ENCODE measurements at places on chromosomes 16 and 17.

DNA sequence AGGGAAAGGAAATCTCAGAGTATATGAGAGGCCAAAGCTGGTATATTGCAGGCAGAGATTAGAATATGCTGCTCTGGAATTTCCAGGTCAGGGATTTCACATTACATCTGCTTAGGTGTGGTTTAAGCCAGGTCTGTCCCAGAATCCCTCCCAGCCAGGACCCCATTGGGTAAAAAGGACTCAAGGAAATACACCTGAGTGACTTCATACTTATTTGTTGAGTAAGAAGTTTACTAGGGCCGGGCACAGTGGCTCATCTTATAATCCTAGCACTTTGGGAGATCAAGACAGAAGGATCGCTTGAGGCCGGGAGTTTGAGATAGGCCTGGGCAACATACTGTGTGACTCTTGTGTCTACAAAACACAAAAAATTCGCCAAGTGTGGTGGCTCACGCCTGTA is 7.2 kb downstream of the PIPOX start:
- no peaks in the 10 kb centered on the region for H3K27me3 ChIP-seq
- no peaks in the 10 kb centered on the region for H3K4me1 ChIP-seq
- DNase-seq: no peak
- H3K27ac ChIP-seq: no peak overlapping the region
- peaks cover 2% of the 10 kb centered on the region for H3K36me3 ChIP-seq
- H3K4me3 ChIP-seq: no peak overlapping the region

DNA sequence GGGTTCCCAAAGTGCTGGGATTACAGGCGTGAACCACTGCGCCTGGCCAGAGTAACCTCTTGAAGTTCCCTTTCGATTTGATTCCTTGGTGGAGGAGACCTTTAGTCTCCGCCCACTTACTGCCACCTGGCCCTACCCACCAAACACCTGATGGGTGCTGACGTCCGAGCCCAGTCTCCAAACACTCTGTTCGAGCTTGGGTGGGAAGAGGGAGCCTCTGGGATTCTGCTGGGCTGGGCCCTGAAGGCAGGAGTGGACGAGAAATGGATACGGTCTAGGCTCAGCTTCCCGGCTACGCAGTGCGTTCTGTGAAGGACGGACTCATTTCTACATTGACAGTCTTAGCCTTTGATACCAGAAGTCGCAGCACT is 870 bp upstream of the ITGA3 start:
- peak; percentile 69 for DNase-seq
- no peaks in the 10 kb centered on the region for H3K36me3 ChIP-seq
- H3K27ac ChIP-seq: peak overlapping the region; percentile 91
- H3K27me3 ChIP-seq: no peaks in the 10 kb centered on the region
- peak overlapping the region; percentile 81 for H3K4me3 ChIP-seq
- H3K4me1 ChIP-seq: peaks cover 10% of the 10 kb centered on the region

DNA sequence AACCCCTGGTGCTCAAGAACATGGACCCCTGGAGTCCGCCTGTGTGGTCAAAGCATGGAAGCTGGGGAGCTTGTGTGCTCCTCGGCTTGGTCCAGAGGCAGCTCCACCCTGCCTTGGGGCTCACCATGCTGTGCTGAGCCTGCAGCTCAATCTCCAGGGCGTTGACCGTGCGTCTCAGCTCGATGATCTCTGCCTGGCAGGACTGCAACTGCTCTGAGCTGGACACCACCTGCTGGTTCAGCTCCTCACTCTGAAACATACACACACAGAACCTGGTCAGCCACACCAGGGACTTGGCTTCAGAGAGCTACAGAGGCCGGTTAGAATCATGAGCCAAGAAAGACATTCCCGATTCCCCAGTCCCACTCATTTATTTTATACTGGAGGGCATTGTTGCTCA is 2.7 kb downstream of the KRT35 start:
- H3K27ac ChIP-seq: no peak overlapping the region
- H3K4me3 ChIP-seq: no peak overlapping the region
- no peaks in the 10 kb centered on the region for H3K27me3 ChIP-seq
- no peak for DNase-seq

- H3K27me3 ChIP-seq: no peaks in the 10 kb centered on the region
- H3K36me3 ChIP-seq: no peaks in the 10 kb centered on the region
- H3K27ac ChIP-seq: no peak overlapping the region
- H3K4me1 ChIP-seq: peaks cover 18% of the 10 kb centered on the region
Measured at GRCh38 chr17:75753514-75754377, 11.2 kb downstream of the GALK1 start.

DNA sequence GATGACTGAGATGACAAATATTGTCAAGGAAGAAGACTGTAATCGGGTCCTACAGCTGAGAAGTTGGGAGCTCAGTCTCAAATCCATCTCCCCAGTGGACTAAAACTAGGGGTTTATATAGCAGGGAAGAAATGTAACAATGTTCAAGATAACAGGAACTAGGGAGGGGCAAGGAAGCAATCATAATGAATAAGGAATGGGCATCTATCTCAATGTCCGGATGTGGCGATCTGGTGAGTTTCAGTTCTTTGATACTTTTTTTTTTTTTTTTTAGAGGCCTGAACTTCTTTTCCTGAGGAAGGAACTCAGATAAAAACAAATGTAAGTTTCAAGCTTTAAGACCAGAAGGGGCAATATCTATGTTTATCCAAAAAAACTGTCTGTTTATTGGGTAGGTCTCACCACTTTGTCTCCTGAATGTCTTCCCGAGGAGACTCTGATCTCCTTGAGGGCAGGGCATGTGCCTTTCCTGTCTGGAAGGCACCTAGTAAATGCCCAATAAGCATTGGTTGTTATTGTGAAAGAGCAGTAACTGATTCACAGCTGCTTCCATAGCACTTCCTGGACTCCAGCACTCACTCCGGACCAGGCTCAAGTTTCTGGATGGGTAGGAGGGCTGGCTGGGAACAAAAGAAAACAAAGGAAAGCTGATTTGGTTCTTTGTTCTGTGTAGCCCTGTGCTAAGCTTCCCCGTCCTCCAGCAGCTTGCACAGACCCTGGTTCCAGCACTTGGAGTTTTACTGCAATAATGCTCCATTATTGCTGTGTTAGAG is 51.9 kb downstream of the MEOX1 start:
- no peaks in the 10 kb centered on the region for H3K36me3 ChIP-seq
- DNase-seq: no peak
- no peak overlapping the region for H3K27ac ChIP-seq
- H3K27me3 ChIP-seq: no peaks in the 10 kb centered on the region

DNA sequence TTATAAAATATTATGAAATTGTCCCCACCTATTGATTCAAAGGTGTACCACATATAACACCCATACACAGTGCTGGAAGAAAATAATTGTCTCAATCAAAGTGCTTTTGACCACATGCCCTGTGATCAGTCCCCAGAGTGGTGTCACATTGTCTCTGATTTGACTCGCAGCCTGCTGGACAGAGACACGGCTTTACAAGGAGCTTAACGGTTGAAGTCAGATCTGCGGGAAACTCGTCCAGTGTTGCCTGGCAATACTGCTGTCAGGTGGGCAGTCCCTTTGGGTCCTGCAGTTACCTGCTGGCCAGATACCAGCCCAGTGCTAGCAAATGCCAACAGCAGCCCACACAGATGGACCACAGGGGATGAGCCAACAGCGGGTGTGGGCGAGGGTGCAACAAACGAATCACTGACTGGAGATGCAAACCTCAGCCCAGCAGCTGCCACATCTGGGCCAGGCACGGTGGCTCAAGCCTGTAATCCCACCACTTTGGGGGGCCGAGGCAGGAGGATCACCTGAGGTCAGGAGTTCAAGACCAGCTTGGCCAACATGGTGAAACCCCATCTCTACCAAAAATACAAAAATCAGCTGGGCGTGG is 26.2 kb upstream of the SSTR2 start:
- no peaks in the 10 kb centered on the region for H3K36me3 ChIP-seq
- no peaks in the 10 kb centered on the region for H3K27me3 ChIP-seq
- H3K4me3 ChIP-seq: no peak overlapping the region
- no peak for DNase-seq

GRCh38 chr17:74864866-74865395 is 5.2 kb upstream of the GRIN2C start:
- H3K4me3 ChIP-seq: no peak overlapping the region
- peaks cover 3% of the 10 kb centered on the region for H3K27me3 ChIP-seq
- no peak overlapping the region for H3K27ac ChIP-seq
- H3K36me3 ChIP-seq: no peaks in the 10 kb centered on the region

DNA sequence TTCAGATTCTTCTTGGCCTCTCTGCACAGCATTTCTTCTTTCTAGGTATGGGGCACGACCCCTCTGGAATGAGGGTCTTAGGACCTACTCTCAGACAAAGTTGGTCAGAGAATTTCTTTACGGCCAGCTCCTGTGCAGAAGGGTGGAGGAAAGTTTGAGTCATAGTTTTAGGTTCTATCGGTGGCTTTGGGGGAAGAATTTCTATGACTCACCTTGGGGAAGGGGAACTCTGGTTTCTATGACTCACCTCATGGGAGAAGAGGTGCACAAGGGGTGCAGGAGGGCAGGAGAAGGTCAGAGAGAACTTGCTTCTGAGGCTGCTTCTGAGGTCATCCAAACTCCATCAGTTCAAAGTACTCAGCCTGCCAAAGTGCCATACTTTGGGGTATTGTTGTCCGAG is 2.5 kb upstream of the ABCC12 start:
- no peak overlapping the region for H3K27ac ChIP-seq
- no peaks in the 10 kb centered on the region for H3K4me1 ChIP-seq

GRCh38 chr16:11004351-11004750 is 60.0 kb downstream of the CLEC16A start:
- no peak overlapping the region for H3K4me3 ChIP-seq
- DNase-seq: no peak
- no peaks in the 10 kb centered on the region for H3K4me1 ChIP-seq
- no peak overlapping the region for H3K27ac ChIP-seq
- no peaks in the 10 kb centered on the region for H3K36me3 ChIP-seq

- no peaks in the 10 kb centered on the region for H3K27me3 ChIP-seq
- H3K4me3 ChIP-seq: no peak overlapping the region
- no peak for DNase-seq
- no peak overlapping the region for H3K27ac ChIP-seq
- peaks cover 34% of the 10 kb centered on the region for H3K36me3 ChIP-seq
- no peaks in the 10 kb centered on the region for H3K4me1 ChIP-seq
Measured at GRCh38 chr17:36578671-36579070, 13.0 kb upstream of the DHRS11 start.

DNA sequence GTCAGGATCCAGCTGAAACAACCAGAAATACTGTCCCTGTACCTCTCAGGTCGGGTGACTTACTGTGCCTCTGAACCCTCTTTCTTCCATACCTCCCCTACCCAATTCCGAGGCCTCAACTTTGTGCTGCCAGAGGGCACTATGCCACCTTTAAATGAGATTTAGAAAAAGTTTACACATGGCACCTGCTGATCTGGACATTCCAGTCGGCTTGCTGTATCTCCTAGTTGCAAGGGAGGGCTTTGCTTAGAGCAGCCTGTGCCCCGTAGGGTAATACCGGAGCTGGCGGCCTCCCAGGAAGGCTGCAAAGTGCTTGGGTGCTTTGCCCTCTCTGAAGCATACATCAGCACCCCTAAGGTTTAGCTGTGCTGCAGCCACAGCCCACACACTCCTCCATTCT is 306.0 kb upstream of the RBFOX1 start:
- no peaks in the 10 kb centered on the region for H3K27me3 ChIP-seq
- H3K27ac ChIP-seq: no peak overlapping the region
- no peak for DNase-seq
- no peak overlapping the region for H3K4me3 ChIP-seq

DNA sequence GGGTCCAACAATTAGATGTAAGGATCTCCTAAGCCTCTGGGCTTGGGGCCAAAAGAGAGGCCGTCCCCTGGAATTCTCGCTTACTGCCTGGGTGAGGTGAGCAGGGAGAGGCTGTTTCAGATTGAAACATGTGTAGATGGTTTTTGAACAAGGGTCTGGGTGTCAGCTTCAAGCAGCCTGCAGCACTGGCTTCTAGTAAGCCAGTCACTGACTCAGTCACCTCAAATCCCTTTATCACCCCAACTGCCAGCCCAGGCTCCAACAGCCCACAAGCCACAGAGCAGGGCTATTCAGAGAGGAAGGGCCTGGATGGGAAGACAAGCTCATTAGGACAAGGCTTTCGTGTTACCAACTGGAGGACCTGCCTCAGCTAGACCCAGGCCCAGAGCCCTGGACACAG is 180.2 kb downstream of the CCT6B start:
- no peaks in the 10 kb centered on the region for H3K36me3 ChIP-seq
- H3K4me3 ChIP-seq: no peak overlapping the region
- H3K27ac ChIP-seq: no peak overlapping the region
- DNase-seq: no peak

DNA sequence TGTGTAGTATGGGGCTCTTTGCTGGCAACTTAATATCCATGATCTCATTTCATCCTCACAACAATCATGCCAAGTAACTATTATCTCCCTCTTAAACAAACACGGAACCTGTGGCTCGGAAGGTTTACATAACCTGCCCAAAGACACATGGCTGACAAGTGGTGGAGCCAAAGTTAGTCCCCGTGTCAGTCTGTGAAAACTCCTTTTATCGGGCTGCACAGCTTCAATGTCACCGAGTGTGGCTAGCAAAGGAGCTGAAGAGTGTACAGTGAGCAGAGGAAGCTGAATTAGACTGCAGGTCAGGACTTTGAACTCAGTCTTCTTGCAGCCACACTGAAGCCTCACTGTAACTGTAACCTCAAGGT is 80.3 kb downstream of the PARN start:
- H3K4me1 ChIP-seq: no peaks in the 10 kb centered on the region
- H3K27me3 ChIP-seq: no peaks in the 10 kb centered on the region
- H3K4me3 ChIP-seq: no peak overlapping the region
- DNase-seq: no peak

DNA sequence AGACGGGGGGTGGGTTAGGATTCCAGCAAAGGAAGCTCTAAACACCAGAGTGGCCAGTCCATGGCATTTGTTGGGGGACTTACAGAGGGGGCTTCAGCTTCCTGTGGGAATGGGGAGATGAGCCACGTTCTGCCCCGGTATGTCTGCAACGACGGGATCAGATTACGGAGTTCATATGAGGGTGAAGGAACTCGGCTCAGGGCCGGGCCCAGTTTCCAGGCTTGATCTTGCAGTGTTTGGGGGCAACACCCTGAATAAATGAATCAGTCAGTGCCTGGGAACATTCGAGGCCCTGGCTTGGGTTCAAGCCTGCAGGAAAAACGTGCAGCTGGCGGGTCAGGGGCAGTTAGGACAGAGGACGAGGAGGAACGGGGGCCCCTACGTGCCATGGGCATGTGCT is 54.0 kb downstream of the JPH3 start:
- no peak overlapping the region for H3K4me3 ChIP-seq
- DNase-seq: no peak
- H3K27me3 ChIP-seq: no peaks in the 10 kb centered on the region
- no peaks in the 10 kb centered on the region for H3K36me3 ChIP-seq
- H3K27ac ChIP-seq: no peak overlapping the region
- H3K4me1 ChIP-seq: no peaks in the 10 kb centered on the region

GRCh38 chr16:23145186-23145585 is 4.1 kb downstream of the USP31 start:
- no peaks in the 10 kb centered on the region for H3K36me3 ChIP-seq
- H3K27me3 ChIP-seq: no peaks in the 10 kb centered on the region
- no peak overlapping the region for H3K27ac ChIP-seq

GRCh38 chr17:60712675-60713074 is 35.0 kb downstream of the BCAS3 start:
- H3K27ac ChIP-seq: no peak overlapping the region
- no peaks in the 10 kb centered on the region for H3K36me3 ChIP-seq
- H3K4me3 ChIP-seq: no peak overlapping the region
- DNase-seq: no peak
- no peaks in the 10 kb centered on the region for H3K4me1 ChIP-seq
